ENCODE measurements at places on chromosomes 7 and 10.

- DNase-seq = peak; percentile 72
These were observed 789 bp downstream of the PDGFA start for GRCh38 chr7:518630-519483.

DNA sequence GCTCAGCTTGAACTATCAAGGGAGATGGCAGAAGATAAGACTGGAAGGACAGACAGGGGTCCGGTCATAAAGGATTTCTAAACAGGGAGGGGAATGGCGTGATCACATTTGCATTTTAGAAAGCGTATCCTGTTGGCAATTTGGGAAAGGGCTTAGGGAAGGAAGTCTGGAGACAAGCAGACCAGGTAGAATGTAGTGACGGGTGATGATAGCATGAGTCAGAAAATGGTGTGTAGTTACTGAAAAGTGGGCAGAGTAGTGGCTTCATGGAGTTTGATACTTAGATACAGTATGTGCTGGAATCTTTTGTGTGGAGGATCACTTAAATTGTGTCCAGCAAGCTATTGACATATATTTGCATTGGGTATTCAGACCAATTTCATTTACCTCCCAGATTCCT, 61.2 kb downstream of the LRGUK start:
- DNase-seq = no peak

DNA sequence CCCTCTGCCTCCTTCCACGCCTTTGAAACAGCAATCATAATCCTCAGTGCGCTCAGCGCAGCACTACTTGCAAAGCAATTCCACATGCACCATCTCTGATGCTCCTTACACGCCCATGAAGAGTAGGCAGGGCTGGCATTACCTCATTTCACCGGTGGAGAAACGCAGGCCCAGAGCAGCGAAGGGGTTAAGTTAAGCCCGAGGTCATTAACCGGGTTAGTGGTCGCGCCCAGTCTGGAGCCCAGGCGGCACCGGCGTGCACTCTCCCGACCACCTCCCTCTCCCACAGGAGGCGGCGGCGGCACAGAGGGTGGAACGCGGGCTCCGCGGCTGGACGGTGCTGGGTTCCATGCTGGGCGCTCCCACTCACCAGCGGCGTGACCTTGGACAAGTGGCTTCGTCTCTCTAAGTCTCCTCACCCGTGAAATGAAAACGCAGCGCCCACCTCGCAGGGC, 515 bp downstream of the FASTK start:
- DNase-seq = no peak

DNA sequence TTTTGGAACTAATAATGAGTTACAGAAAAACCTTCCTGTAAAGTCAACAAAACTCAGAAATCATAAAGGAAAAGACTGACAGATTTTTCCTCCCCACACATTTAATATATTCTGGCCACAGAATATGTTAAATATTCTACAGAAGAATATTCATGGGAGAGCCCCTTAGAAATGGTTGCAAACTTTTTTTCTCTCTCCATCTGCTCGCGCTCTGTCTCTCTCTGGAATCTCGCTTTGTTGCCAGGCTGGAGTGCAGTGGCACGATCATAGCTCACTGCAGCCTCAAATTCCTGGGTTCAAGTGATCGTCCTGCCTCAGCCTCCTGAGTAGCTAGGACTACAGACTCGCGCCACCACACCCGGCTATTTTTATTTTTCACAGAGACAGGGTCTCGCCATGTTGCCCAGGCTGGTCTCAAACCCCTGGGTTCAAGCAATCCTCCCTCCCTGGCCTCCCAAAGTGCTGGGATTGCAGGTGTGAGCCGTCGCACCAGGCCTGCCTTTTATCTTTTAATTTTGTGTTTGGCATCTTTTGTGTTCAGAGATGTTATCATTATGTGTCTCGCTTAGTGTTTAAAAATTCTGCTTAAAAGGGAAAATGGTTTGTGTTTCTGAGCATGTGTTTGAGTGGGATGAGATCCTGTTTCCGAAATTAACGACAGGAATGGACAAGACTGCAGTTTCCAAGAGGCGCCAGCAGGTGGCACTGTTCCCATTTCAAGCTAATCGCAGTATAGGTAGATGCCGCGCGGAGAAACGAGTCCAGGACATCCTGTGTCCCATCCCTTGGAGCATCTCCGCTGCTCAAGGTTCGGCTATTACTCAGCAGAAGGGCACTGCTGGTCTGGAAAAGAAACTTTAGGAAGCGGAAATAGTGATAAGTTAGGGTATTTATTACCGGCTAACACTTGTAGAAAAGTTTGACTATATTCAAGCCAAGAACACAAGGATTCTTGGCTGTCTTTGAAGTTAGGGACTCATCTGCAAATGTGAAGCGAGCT, 23.1 kb upstream of the ST7 start:
- DNase-seq = peak; percentile 73

GRCh38 chr10:71138166-71138830, 74.1 kb upstream of the UNC5B start:
- no peak for DNase-seq

GRCh38 chr7:1961701-1962276, 271.0 kb downstream of the MAD1L1 start:
- DNase-seq = peak; percentile 19

GRCh38 chr10:79342295-79342761, 4.9 kb upstream of the PPIF start:
- no peak for DNase-seq

DNA sequence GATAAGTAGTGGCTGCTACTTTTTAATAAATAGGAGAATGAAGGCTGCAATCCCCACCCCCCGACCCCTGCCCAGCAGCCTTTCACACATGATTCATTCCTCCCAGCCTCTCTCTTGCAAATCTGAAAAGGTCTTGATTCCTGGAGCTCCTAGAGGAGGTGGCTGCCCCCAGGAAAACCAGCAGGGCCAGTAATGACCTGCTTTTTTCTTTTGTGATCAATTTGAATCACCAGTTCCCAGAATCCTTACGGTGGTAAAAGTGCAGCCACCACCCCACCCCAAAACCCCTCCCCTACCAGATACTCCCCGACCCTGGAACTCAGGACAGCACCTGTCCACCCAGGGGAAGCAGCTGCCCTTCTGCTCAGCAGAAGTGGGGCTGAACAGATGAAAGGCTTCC, 108.9 kb downstream of the C10orf105 start:
- no peak for DNase-seq

DNA sequence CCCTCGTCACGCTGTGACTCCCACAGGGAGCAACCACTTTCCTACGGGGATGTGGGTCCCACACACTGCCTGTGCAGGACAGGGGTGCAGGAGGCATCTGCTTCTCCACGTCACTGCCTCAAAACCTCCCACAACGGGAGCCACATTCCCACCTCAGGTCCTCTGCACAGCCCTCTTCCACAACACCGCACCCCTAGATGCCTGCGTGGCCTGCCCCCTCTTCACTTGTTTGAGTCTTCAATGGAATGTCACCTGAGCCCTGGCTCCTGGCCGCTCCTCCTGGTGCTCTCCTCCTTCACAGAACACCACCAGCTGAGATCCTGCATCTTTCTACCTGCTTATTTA, 73.6 kb downstream of the MAD1L1 start:
- no peak for DNase-seq

GRCh38 chr7:50359258-50359994, 54.9 kb downstream of the IKZF1 start:
- no peak for DNase-seq

- DNase-seq = no peak
These were observed 29.1 kb upstream of the LHFPL3 start for GRCh38 chr7:104299323-104299722.

DNA sequence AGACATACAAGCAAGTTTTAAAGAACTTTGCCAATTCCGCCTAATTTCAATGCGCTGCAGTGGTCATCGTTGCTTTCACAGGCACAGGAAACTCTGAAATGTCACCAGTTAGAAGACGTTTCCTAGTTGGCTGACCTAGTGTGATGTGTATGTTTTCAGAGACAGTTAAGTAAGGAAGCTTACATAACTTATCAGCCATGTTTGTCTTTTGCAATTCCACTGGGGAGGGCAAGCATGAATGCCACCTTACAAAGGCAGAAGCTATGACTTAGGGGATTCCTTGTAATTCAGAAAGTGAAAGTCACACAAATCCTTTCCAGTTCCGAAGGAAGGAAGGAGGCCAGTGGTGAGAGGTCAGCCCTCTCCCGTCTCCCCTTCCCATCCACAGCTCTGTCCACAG, 15.0 kb upstream of the NPS start:
- DNase-seq = no peak

GRCh38 chr10:85265121-85265520, 936.7 kb downstream of the CCSER2 start:
- DNase-seq = no peak

- peak; percentile 34 for DNase-seq
These were observed 60.6 kb upstream of the MSMB start for GRCh38 chr10:46106410-46107255.

DNA sequence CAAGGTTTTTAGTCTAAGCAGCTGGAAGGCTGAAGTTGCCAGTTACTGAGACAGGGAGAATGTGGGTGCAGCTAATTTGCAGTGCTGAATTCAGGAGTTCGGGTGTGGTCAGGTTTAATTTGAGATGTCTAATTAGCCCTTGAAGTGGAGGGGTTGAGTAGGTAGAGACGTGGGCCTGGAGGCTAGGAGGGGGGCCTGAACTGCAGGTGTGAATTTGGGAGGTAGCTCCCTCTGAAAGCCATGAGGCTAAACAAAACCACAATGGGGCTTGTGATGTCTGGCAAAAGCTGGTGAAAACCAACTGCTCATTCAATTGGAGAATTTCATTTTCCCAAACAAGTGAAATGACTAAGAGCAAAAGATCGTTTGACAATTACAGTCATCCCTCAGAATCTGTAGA, 246.0 kb upstream of the NFE2L3 start:
- DNase-seq = no peak

DNA sequence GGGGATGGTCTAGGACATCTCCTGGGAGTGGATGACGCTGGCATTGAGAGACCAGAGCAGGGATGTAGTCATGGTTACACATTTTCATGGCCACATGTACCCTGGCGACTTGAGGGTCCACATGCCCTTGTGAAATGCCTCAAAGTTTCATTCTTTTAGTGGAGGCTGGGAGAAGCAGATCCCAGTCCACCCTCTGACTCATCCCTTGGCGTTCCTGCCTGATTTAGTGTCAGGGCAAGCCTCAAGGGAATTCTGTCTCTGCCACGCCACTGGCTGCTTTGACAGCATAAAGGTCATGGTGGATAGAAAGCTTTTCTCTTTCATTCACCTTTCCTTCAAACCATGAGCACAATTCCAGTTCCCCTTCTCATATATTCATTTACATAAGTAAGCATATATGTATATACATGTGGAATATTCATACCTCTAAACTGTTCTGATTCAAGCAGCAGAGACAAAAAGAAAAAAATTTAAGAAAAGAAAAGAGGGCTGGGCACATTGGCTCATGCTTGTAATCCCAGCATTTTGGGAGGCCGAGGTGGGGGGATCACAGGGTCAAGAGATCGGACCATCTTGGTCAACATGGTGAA, 21.8 kb upstream of the KIF5B start:
- no peak for DNase-seq

- DNase-seq = peak; percentile 59
These were observed 3.3 kb downstream of the MAP3K8 start for GRCh38 chr10:30437031-30437841.

GRCh38 chr10:17703706-17704105, 48.3 kb upstream of the TMEM236 start:
- no peak for DNase-seq

GRCh38 chr10:114239117-114239993, at the start of gene VWA2:
Gene VWA2, plus strand, starts transcription at chr10:114239254. Its CDS starts 9,460 bp downstream, at chr10:114248714.
- peak; percentile 16 for DNase-seq

GRCh38 chr10:74896788-74897527, 70.6 kb downstream of the KAT6B start:
- peak; percentile 36 for DNase-seq

GRCh38 chr7:151371266-151371665, 29.7 kb downstream of the NUB1 start:
- no peak for DNase-seq

- DNase-seq = no peak
These were observed 319.2 kb upstream of the LRRN3 start for GRCh38 chr7:110771717-110772116.

GRCh38 chr7:38677981-38678697, 47.0 kb upstream of the AMPH start:
- no peak for DNase-seq

- no peak for DNase-seq
These were observed 69.3 kb downstream of the OSBPL3 start for GRCh38 chr7:24910551-24911212.

GRCh38 chr7:28409716-28410627, 2.3 kb upstream of the CREB5 start:
- DNase-seq = peak; percentile 29

- no peak for DNase-seq
These were observed 93.0 kb downstream of the CPVL start for GRCh38 chr7:29053105-29053872.

- no peak for DNase-seq
These were observed 716 bp downstream of the SMARCD3 start for GRCh38 chr7:151247611-151248345.

DNA sequence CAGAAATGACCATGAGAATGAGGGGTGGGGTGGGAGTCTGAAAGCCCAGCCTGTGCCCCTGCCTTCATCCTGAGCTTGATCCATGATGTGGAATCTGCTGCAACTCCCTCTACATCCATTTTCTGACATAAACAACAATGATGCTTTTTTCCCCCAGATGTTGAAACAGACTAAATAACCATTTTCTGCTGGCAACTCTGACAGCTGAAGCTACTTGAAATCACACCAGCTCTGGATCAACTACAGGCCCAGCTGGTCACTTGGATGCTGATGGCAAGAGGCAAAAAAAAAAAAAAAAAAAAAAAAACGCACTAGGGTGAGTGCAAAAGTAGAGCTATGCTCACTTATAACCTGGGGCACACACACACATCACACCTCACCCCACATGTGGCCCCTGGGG, 74.2 kb downstream of the FAM107B start:
- DNase-seq = no peak

DNA sequence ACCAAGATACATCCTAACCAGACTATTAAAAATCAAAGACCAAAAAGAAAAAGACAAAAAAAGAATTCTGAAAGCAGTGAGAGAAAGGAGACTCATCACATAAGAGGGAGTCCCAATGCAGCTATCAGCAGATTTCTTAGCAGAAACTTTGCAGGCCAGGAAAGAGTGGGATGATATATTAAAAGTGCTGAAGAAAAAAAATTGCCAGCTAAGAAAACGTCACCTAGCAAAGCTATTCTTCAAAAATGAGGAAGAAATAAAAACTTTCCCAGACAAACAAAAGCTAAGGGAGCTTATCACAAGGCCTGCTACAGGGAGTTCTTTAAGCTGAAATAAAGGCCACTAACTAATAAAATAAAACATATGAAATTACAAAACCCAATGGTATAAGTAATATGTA, 40.5 kb upstream of the CDK6 start:
- no peak for DNase-seq

DNA sequence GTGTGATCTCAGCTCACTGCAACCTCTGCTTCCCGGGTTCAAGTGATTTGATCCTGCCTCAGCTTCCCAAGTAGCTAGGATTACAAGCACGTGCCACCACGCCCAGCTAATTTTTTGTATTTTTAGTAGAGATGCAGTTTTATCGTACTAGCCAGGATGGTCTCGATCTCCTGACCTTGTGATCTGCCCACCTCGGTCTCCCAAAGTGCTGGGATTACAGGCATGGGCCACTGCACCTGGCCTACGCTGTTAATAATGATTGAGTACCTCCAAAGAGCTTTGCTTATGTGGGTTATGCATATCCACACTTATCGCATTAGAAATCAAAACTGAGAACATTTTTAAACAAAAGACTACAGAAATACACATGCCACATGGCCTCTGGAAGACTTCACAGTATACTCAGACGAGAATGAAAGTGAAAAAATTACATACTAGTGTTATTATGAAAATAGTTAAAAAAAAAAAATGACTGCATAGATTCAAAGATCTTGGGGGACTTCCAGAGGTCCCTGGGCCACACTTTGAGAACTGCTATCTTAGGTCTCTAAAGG, 25.4 kb downstream of the RPP38 start:
- DNase-seq = no peak
